ENCODE measurements at places on chromosomes 16 and 17.

DNA sequence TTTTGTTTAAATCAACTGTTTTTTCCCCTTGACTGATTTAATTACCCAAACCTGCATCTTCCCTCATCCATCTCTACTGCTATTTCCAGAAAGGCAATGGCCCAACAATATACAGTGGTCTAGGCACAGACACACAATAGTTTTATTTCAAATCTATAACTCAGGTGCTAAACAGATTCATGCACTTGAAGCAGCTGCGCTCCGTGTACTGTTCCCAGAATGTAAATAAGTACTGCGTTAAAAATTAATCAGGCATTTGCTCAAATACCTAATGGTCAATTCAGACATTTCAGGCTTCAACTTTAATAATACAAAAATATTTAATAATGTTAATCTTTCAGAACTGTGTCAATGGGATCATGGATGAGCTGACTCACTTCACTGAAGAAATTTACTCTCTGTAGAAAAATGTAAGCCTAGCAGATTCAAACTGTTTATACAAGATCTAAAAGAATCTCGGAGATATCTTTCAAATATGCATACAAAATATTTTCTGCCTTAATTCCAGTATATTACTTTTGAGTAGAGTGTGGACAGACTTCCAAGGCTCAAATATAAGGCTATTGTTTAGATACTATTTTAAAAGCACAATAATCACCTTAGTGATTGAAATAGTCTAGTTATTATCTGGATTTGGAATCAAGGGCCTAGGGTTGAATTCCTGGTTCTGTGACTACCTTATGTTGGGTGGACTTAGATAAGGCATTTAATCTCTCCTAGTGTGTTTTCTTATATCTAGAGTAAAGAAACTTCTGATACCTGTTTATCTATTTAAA is 97.4 kb upstream of the PSMD7 start:
- no peak for DNase-seq

DNA sequence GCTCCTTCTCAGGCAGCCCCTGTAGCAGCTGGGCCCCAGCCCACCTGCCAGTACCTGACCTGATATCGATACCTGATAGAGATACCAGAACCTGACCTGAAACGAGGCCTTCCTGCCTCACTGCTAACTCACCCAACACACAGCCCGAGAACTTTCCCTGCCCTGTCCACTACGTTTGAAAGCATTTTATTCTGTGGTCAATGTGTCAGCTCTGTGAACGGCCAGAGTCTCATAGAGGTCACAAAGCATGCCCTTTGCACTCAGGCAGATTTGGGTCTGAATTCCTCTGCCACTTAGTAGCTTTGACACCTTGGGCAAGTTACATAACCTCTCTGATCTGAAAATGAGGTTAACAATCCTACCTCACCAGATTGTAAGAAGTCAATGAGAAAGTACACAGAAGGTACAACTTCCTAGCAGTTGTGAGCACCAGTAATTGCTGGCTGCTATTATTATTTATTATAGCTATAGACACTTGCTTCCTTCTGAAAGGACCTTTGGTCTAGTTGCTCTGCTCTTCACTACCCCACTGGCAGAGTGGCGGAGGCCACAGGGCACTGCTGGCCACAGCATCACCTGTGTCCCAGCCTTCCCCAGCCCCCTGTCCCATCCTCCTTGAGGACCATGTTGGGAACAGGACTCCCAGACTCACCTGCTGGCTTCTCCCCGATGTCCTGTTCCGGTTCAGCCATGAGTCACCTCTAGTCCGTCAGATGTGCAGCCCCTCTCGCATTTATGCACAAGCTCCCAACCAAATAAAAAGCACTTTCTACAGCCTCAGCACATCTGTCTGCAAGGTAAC is 895 bp downstream of the ANKRD40CL start:
- no peak for DNase-seq

DNA sequence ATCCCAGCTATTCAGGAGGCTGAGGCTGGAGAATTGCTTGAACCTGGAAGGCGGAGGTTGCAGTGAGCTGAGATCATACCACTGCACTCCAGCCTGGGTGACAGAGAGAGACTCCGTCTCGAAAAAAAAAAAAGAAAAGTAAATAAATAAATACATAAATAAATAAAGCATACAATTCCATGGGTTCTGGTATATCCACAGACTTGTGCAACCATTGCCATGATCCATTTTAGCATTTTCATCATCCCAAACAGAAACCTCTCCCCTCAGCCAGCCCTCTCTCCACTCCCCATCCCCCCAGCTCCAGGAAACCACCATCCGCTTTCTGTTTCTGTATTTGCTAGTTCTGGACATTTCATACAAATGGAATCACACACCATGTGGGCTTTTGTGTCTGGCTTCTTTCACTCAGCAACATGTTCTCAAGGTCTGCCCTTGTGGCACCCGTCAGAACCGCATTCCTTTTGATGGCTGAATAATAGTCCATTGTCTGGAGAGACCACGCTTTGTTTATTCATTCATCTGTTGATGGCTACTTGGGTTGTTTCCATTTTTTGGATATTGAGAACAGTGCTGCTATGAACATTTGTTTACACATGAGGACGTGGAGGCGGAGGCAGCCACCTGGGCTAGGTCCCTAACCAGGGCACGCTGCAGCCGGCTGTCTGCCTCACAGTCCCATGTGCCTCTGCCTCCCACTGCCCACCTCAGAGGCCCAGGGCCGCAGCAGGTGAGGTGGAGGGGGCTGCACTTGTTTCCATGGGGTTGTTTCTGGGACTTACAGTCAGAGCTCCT is 76.2 kb downstream of the NT5M start:
- DNase-seq: peak; percentile 26

DNA sequence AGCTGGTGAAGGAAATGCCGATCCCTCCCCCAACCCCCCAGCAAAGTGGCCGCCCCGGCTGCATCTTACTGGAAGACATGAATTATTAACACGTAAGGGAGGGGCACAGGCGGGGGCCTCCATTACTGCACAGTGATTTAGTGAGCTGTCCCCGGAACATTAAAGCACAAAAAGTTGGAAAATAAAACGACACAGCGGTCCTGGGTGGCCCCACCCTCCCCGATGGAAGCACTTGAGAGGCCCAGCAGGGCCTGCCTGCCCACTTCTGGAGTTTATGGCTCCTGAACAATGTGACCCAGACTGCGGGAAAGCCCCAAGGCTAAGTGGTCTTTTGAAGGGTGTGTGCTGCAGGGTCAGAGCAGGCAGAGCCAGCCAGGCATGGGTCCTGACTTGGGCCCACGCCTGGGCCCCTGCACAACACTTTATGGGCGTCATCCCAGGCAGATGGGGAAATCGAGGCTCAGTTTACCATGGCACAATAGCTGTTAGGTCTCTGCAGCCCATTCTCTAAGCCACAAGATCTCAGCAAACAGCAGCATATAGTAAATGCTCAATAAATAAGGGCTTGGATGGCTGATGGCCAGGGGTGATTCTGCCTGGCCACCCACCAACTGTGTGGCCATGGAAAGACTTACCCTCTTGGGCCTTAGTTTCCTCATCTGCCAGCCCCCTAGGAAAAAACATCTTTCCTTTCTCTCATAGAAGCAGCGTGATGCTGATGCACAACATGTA is 22.8 kb downstream of the CCDC102A start:
- no peak for DNase-seq

- no peak for DNase-seq
Measured at GRCh38 chr16:48850097-48850770, 240.3 kb upstream of the N4BP1 start.

GRCh38 chr17:60164697-60165096 is 14.9 kb downstream of the CA4 start:
- DNase-seq: no peak

DNA sequence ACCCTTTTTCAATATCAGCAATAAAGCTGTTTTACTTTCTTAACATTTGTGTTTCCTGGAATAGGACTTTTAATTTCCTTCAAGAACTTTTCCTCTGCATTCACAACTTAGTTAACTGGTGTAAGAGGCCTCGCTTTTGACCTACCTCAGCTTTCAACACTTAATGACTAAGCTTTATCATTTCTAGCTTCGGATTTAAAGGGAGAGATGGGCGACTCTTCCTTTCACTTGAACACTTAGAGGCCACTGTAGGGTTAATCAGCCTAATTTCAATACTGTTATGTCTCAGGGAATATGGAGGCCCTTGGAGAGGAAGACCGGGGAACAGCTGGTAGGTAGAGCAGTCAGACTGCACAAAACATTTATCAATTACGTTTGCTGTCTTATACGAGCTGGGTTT is 4.7 kb downstream of the SYNRG start:
- no peak for DNase-seq

All from mucosa of gallbladder (tissue), 1 donor.